ENCODE measurements at places on chromosomes 11 and 22.

DNA sequence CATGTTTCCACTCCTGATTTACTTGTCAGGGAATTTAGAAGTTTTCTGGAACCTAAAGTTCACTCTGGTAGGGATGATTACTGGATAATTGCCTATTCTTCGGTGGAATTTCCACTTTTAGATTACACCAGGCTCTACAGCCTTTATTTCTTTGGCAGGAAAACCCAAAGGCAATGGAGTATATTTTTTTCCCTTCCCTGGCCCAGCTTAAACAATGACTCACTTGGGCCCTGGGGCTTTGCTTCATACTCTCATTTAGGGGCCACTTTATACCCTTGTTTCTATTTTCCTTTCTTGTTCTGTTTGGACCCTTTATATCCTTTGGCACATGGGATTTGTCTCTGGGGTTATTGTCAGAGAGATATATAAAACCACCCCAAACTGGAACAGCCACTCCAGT is 114.7 kb downstream of the CSTPP1 start:
- DNase-seq: no peak

- no peak for DNase-seq
Measured at GRCh38 chr11:61698173-61698948, 18.2 kb downstream of the DAGLA start.

DNA sequence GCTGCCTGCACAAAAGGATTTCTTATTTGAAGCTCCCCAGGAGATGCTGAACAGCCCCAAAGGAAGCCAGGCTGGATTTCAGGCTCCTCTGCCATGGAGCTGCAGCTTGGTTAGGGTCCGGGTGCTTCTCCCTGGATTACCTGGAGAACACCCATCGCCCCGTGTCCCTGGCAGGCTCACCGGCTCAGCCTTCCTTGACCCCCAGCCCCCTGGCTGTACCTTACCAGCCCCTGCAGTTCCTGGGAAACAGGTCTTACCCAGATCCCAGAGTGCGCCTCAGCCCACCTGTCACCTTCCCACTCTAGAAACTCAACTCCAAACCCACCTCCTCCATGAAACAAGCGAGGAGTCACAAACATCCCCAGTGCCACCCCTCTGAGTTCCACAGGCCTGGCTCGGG is 45.3 kb upstream of the CD5 start:
- no peak for DNase-seq

- no peak for DNase-seq
Measured at GRCh38 chr11:287821-288477, 977 bp upstream of the PGGHG start.

DNA sequence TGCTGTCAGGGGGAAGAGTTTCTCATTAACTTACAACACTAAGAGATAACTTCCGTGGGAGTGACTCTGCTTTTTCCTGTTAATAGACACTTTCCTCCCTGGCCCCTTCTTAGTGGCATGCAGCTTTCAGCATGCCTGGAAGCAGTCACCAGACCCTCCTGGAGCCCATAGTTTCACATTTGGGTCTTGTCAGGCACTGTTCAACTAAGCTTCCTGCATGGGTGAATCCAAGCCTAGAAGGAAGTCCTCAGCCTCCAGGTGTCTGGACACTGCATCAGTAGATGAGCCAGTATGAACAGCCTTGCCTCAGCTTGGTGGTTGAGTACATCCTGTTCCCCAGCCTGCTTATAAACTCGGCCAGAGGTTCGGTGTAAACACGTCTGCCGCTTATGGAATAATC is 68.1 kb downstream of the PPP6R3 start:
- DNase-seq: no peak
